ENCODE measurements at places on chromosomes 2 and 18.

GRCh38 chr2:99346218-99346617 lies 9.0 kb downstream of the EIF5B start:
- no peak for DNase-seq

DNA sequence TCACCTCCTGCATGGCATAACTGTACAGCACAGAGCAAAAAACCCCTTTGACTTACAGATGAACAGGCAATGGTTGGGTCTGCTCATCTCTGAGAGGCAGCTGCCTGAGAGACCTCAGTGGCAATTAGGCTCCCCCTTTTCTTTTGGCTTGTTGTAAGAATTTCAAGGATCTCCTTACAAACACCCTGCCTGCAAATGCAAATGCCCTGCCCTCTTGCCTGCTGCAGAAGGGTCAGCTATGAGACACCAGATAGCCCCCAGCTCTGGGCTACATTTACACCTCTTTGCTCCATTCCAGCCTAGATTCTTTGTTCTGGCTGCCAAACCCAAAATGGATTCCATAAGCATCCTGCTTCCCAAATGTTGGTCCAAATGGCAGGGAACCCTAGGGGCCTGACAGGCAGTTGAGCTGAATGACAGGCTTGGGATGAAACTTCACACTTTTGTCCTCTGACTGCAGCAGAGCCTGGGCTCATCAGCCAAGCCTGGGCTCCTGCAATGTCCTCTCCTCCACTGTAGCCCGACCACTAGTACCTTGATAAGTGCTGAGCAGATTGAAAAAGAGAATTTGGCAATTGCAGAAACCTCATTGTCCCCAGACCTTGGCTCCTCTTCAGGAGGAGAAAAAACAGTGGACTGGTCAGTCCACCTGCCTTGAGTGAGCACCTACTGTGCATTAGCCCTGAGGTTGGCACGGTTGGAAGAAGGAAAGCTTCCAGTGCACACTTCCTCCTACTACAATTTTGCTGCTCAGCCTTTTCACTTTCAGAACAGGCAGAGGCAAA lies 678.3 kb downstream of the BCL11A start:
- no peak for DNase-seq

- DNase-seq: no peak
Measured at GRCh38 chr2:102427249-102427648, 4.3 kb downstream of the IL18RAP start.

GRCh38 chr18:68623342-68623741 lies 91.6 kb downstream of the TMX3 start:
- DNase-seq: no peak

DNA sequence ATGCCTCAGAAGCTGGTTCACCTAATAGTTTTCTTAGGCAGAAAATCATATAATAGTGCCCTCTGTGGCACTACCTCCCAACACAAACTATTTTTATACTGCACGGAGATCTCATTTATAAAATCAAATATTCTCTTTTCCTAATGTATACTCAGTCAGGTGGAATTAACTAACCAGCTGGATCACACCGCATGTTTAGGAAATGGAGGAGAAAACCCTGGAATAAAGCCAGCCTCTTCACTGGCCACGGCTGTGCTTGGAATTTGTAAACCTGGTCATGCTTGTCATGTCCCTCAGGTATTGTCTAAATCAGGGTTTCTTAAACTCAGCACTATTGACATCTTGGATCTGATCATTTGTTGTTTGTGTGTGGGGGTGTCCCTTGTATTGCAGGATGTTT lies 85.6 kb downstream of the DOCK10 start:
- DNase-seq: no peak

GRCh38 chr2:191013682-191013931 lies 364 bp downstream of the STAT1 start:
- no peak for DNase-seq

GRCh38 chr2:231925303-231926179 lies 655 bp downstream of the NPPC start:
- DNase-seq: peak; percentile 61

- DNase-seq: no peak
Measured at GRCh38 chr18:39773646-39774045, 2181.4 kb upstream of the PIK3C3 start.

DNA sequence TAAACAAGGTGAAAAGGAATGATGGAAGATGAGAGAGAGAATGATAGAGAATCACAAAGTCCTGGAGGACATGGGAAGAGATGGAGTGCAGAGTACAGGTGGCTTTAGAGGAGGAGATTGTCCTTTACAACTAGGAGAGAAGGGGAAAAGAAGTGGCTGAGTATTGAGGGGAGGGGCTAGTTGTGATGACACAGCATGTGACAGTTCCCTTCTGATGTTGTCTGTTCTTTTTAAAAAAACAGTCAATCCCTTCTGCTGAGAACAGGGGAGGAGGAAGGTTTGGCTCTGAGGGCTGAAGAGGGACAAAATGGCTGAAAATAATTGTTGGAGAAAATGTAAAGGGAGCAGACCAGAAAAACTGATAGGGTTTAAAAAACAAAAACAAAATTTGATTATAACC lies 44.0 kb downstream of the STEAP3 start:
- DNase-seq: no peak

DNA sequence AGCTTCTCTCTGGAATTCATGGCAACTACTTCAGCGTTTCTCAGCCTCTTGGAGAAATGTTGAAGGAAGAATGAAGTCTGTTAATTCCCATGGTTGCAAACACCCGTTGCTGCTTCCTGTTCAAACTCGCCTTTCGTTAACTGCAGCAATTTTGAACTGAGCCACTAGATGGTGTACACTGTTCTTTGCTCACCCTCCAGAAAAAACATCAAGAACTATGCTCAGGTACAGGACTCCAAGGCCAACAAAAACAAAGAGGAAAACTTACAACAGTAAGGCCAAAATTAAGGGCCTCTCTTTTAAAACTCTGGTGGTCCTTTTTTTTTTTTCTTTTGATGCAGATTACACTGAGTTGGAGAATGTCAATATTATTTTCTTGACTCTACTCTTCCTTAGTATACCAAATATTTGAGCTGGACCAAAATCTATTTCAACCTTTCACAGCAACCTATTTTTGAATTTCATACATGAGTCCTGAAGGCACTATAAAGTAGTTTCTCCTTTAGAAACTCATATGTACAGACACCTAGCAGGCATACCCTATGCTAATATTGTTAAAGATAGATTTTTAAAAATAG lies 58.2 kb downstream of the KLHL14 start:
- DNase-seq: peak; percentile 62

DNA sequence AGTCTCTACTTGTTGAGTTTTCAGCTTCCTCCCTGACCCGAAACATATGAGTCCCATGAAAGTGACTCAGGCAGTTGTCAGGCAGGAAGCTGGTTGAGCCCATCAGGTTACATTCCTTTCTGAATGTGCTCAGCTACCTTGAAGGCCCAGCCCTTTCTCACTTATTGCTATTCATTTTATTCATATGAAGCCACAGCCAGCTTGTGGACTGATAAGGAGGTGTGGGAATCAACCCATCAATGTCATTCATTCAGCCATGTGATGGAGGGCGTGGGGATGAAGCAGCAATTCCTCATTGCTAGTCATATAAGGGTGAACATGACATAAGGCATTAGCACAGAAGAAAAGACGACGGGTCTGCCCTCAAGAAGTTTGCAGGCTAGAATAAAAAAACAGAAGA lies 5.3 kb upstream of the VPS4B start:
- DNase-seq: no peak

- DNase-seq: no peak
Measured at GRCh38 chr18:59961070-59961469, 61.3 kb downstream of the PMAIP1 start.

DNA sequence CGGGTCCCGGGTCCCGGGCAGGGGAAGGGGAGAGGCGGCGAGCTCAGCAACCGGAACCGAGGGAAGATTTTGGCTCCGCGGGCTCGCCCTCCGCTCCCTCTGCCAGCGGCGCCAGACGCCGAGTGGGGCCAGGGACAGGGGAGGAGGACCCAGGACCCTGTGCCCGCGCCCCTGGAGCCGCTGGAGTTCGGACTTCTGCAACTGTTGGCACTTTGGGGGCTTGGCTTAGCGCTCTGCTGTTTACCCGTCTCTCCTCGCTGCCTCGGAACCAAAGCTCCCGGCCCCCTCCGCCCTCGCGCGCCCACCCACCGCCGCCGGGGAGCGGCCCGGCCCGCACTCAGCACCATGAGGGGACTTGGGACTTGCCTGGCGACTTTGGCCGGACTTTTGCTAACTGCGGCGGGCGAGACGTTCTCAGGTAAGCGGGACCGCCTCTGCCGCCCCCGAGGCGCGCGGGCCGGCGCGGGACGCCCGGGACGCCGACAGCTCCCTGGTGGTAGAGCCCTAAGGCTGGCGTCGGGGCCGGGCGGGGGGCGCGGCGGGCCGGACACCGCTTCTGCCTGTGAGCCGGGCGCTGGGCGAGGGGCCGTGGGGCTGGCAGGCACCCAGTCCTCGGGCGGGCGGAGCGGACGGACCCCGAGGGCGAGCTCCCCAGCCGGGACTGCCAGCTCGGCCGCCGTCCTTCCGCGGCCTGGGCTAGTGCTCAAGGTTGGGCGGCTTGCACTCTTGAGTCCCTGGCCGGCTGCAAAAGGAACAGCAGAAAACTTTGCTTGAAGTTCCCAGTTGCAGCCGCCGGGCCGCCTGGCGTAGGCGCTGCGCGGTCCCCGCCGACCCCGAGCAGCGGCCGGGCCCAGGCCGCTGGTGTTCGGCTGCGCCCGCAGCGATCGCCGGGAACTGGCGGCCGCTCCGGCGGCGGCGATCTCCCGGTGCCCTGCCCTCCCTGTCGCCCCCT lies 634 bp downstream of the PTPRM start:
- DNase-seq: no peak

GRCh38 chr2:111624411-111625156 lies 259.4 kb downstream of the ANAPC1 start:
- DNase-seq: no peak

- DNase-seq: no peak
Measured at GRCh38 chr2:233706720-233707119, 6.0 kb upstream of the UGT1A5 start.

DNA sequence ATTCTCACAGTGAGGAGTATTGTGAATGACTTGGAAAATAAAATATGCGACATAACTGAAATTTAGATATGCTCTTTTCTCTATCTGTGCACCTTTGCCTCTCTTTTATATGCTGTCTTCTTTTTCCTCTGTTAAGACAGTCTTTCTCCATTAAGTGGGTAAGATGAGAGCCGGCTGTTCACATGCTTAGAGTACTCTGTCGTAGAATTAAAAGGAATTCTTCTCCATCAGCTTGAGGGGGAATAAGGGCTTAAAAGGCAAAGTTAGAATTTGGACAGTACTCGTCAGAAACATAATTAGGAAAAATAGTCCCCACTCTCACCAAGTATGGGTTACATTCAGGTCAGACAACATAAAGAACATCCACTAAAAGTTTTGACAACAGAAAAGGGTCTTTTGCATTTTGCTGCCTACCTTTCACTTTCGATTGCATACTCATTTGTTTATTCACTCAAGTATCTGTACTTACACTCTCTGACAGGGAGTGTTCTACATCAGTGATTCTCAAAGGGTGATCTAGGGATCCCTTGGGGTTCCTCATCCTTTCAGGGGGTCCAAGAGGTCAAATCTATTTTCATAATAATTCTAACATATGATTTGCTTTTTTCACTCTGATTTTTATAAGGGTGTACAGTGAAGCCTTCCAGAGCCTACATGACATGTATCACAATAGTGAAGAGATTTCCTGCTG lies 48.0 kb downstream of the ARHGAP15 start:
- no peak for DNase-seq

All from NCI-H1930 (cell line).